ENCODE measurements at places on chromosomes 3 and 15.

- DNase-seq = peak; percentile 93
Measured at GRCh38 chr15:43777267-43777914, 625 bp upstream of the ELL3 start.

DNA sequence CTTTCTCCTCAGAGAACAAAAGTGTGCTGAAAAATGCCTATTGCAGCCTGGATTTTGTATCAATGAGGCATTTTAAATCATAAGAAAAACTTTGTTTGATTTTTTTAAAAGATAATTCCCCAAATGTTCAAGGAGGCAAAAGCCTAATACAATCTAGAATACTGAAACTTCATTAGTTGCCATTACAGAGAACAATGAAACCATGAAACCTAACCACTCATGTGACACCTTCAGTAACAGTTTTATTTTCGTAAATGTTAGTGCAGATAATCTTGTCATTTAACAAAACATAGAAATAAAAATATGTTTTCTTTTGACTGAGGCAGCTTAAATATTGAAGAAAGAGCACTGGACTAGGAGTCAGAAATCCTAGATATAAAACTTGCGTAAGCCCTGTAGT lies 655.9 kb downstream of the RBMS3 start:
- DNase-seq = no peak

GRCh38 chr3:9750556-9751411 lies 1.0 kb downstream of the OGG1 start:
- peak; percentile 48 for DNase-seq

DNA sequence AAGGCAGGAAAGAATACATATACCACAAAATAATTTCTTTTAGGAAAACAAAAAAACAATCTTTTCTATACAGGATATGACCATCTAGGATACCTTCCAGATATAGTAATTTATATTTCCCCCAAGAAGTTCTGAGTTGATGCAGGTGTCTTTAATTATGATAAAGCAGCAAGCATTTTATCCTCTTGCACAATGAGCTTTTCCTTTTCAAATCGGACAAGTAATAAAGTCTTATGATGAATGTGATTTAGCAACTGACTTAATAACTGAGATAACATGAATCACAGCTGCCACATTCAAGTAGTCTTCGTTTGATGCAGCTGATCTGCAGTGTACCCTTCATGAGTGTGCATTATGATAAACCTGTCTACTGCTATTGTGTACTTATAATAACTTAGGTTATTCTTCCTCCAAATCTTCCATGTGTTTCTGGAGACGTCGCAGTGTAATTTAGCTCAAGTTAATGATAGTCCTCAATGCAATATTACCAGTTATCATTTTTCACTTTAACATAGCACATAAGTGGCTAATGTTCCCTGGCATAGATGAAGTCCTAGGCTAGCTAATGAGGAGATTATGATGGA lies 260.3 kb upstream of the MRPL3 start:
- DNase-seq = no peak

DNA sequence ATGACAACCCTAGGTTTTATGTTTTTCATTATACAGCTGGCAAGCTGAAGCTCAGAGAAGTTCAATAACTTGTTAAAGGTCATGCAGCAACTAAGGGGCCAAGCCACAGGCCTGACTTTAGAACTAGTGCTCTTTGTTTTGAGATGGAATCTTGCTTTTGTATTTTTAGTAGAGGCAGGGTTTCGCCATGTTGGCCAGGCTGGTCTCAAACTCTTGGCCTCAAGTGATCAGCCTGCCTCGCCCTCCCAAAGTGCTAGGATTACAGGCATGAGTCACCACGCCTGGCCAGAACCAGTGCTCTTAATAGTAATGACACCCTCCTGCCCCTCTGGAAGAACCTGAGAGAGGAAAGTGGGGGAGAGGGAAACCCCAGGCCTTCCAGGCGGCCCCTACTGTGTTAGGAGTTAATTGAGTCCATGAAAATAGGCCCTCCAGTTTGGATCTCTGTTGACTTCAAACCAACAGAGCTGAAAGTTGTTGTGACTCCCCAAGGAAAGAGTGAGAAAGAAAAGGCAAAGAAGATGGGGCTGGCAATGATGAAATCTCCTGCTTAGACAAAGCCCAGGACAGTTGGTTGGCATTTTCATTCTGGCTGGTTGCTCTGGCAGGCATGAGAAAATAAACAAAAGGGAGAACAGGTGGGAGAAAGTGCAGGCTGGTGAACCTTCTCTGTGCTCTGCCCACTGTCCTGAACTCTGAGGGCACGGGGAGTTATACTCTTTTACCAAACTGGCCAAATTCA lies 3.6 kb upstream of the PRRT3 start:
- DNase-seq = no peak
